ENCODE measurements at places on chromosomes 5 and 9.

DNA sequence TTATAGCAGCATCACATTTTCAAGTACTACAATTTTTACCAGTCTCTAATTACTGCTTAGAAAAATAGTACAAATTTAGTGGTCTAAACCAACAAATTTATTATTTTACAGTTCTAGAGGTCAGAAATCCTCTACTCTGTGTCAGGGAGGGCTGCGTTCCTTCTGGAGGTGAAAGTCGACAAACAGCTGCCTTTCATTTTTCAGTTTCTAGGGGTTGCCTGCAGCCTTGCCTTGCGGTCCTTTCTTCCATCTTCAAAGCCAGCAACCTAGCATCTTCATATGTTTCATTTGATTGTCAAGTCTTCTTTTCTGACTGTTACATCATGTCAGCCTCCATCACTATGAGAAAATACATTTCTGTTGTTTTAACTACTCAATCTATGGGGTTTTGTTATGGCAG is 1022.1 kb downstream of the CDH18 start:
- no peak for DNase-seq

- no peak for DNase-seq
Observed at GRCh38 chr9:120365386-120365785, 214.6 kb downstream of the CDK5RAP2 start.

- DNase-seq: no peak
Observed at GRCh38 chr9:134551644-134552348, 89.8 kb upstream of the COL5A1 start.

DNA sequence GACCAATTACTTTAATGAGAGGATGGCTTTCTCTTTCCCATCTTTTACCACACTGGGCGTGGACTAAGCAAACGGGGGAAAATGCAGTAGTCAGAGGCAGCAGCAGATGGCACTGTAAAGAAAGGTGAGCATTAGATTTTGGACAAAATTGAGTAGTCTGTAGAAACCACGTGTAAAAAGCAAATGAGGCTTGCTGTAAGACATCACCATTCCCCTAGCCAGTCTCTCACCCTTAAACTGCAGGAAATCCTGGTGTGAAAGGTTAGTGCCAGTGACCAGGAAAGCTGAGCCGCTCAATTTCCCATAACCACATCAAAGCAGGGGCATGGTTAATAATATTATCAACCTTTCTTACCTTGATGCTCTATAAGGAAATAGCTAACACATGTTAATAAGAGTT is 31.8 kb downstream of the SPATA31C2 start:
- DNase-seq: peak; percentile 13

- DNase-seq: no peak
Observed at GRCh38 chr9:2662496-2662895, 40.9 kb downstream of the VLDLR start.

GRCh38 chr9:8206720-8207119 is 407.1 kb upstream of the DMAC1 start:
- DNase-seq: no peak

GRCh38 chr5:135714126-135714894 is 120.2 kb upstream of the SLC25A48 start:
- DNase-seq: no peak

DNA sequence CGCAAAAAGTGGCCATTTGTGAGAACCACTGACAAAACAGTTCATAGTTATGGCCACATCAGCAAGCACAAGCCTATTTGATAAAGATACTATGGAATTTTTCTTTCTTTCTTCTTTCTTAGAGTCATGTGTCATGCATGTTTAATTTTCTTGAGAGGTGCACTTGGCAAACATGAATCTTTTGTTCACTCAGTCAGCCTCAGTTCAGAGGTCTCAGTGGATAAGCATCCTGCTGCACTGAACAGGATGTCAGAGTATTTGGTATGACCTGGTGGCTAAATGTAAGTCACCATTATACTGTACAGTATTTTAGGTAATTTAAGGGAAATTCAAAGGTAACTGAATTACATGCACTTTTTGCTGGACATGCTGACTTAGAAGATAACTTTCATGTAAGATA is 5.4 kb downstream of the NNT start:
- no peak for DNase-seq

DNA sequence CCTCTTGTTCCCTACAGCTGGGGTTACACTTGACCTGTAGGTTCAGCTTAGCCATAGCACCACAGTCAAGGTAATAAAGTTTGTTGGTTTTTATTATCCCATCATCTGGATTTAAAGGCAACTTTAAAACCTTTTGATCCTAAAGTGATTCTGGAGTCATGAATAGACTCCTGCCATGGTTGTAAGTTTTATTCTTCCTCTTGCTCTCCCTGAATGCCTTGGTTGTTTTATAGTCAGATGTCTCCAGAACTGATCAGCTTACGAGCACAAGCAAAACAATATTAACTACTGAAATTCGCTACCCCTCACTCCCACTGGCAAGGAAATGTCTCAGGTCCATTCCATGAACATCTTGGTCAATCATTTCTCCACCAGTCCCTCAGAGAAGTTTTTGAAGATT is 1328.6 kb downstream of the PTPRD start:
- no peak for DNase-seq

DNA sequence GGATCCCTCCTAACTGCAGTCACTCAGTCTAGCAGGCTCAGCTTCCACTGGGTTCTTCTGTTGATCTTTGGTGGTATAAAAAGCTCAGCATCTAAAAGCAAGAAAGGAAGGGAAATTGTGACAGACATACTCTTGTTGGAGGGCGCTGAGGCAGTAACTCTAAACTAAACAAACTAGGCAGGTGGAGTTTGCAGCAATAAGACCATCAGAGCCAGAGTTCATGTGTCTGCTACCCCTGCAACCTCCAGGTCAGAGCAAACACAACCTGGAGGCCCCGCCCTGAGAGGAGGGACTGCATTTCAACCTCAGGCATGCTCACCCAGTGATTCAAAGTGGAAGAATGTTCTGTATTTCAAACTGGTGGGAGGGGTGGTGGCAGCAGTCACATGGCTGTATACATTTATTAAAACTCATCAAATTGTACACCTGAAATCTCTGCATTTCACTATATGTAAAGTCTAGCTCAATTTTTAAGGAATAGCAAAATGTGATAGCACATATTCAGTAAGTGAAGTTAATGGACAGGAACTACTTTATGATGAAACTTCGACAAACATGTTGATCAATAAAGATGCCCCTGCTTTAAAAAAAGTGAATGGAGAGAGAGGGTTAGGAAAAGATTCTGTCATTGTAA is 7.1 kb downstream of the ACTL7A start:
- DNase-seq: no peak

GRCh38 chr5:22521521-22521920 is 331.6 kb downstream of the CDH12 start:
- no peak for DNase-seq

DNA sequence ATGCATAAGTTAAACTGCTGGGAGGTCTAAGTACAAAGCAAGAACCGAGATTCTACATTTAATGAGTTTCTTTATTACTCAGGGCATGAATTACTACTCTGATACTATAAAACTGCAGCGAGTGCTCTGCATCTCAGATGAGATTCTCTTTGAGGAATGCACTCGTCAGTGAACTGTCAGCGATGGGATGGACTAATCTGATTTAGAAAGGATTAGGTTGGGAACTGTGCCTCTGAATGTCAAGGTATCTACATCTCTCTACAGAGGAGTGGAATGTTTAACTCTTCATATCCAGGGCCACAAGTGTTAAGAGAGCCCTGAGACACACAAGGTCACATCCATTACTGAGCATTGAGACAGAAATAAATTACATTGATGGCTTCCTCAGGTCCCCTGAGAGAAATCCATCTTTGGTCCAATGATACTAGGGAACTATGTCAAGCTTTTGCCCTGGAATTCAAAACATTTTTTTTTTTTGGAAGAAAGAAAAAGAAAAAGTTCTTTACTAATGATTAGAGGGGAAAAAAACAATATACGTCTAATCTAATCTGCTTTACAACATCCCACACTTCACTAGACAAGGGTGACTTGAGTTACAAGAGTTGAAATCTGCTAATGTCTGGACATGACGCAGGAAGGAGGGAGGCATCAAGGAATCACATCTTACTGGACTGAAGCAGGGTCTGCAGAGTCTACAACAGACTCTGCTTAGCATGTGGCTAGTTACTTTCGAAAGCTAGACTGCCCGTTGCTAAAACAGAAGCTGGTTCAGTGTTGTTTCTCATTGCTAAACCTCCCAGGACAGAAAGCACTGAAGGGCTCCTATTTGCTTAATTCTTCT is 270.0 kb upstream of the TLE4 start:
- no peak for DNase-seq

DNA sequence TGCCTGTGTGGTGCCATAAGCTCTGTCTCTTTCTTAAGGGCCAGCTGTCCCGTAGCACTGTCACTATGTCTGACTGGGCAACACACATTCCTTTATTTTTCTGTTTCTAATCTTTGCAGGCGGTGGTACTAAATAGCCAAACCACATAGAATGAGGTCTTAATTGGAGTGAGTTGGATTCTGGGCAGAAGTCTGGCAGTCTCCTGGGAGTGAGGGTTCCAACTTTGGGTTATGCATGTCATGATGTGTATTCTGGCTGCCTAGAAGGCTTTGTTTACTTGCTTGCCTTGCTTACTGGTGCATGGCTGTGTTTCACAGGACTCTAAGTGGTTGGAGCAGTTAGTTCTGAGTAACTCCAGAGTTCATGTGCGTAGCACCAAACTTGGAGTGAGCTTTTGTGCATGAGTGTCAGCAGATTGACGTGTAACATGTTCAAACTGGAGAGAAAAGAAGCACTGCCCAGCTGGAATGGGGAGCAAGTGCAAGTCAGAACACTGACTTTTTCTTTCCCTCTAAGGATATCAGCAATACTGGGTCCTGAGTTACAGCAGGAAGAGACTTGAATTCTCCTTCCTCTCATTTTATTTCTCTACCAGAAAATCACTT is 185.8 kb downstream of the PCSK1 start:
- DNase-seq: no peak

- no peak for DNase-seq
Observed at GRCh38 chr9:133054966-133055365, 6.8 kb upstream of the CEL start.
